Type B pancreatic cell (in vitro differentiated cells): ENCODE measurements at places on chromosomes 7 and 10.

DNA sequence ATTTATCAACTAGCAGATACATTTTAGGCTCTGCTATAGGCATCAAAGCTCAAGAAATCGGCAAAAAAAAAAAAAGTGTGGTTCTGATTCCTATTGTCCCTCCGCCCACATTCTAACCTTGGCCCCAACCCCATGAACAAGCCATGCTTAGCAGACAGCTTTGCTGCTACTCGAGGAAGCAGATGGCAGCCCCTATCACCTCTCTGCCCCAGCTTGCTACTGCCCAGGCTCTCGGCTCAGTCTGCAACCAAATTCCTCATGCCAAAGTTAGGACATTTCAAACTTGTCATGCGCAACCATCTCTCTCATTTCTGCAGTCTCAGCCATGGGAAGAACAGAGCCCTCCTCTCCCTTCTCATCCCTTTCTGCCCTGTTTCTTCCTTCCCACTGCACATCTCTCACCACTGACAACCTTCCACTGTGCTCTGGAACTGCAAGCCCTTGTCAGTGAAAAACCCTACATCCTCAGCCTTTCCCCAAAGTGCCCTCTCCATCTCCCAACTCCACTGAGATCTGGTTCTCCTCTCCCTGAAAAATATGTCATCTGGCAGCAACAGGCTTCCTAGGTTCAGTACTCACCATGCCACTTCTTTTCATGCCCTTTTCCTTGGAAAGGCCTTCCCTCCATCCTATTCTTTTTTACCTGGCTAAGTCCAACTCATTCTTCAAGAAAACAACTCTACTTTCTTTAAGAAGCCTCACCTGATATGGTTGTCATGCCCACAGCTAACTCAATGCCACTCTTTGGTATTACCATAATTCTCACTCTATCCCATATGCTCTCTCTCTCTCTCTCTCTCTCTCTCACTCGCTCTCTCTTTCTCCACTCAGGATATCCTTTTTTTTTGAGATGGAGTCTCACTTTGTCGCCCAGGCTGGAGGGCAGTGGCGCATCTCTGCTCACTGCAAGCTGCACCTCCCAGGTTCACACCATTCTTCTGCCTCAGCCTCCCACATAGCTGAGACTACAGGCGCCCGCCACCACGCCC, 60.1 kb upstream of the FHIP2A start:
- DNase-seq, result no peak

- DNase-seq, result no peak
Measured at GRCh38 chr10:11240641-11241040, 223.0 kb downstream of the CELF2 start.

- no peak for DNase-seq
Measured at GRCh38 chr7:102395592-102395872, 631 bp upstream of the PRKRIP1 start.

GRCh38 chr10:8830876-8831275, 776.4 kb downstream of the GATA3 start:
- no peak for DNase-seq

GRCh38 chr10:116626815-116627214, 6.1 kb downstream of the PNLIPRP2 start:
- DNase-seq, result no peak

DNA sequence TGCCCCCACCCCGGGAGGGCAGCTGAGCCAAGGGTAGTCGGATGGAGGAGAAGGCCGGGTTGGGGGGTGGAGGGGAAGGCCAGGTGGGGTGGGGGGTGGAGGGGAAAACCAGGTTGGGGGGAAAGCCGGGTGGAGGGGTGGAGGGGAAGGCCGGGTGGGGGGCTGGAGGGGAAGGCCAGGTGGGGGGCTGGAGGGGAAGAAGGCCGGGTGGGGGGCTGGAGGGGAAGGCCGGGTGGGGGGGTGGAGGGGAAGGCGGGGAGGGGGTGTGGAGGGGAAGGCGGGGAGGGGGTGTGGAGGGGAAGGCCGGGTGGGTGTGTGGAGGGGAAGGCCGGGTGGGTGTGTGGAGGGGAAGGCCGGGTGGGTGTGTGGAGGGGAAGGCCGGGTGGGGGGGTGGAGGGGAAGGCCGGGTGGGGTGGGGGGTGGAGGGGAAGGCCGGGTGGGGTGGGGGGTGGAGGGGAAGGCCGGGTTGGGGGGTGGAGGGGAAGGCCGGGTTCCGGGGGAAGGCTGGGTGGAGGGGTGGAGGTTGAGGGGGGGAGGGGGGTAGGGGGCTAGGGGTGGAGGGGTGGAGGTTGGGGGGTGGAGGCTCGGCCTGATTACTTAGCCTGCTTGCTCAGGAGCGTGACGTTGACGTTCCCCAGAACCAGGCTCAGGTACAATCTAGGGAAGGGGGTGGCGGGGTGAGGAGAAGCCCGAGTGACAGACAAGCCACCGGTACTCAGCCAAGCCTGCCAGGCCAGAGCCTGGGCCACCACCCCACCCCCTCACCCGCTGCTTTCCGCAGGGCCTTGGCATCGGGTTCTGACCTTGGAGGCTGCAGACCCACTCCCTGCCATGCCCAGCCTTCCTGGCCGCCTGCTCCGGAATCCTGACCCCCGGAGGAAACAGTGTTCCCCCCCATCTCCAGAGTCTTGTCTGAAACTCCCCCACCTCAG, 5.6 kb downstream of the TMEM120A start:
- no peak for DNase-seq
